ENCODE measurements at places on chromosomes 2 and 18.

DNA sequence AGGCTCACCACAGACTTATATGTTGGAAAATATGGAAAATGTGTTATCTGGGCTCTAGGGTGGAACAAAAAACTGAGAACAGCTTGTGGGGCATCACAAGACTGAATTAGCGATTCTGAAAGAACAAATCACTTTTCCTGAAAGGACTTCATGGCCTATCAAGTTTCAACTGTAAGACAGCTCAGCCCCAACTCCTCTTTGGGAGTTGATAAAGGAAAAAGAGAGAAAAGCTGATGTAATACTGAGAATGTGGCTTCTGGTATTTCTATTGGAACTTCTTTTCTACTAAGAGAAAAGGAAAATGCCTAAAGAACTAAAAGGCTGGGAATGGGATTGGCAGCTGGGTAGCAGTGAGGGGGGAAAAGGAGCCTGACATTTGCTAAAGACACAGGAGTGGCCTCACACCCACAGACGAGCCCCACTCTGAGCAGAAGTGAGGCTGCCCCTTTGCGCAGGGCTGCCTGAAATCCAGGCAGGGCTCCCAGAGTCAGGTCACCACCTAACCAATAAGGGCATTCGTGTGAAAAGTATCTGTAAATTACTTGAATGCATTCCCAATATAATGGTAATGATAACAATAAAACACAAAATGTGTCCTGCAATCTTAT, 75.6 kb downstream of the LRP2 start:
- no peak for DNase-seq

GRCh38 chr18:10476338-10476791, 21.9 kb downstream of the APCDD1 start:
- no peak for DNase-seq

- no peak for DNase-seq
These were observed 48.9 kb downstream of the PSMD14 start for GRCh38 chr2:161357097-161357496.

- no peak for DNase-seq
These were observed 7.0 kb upstream of the AOX1 start for GRCh38 chr2:200578778-200579177.

GRCh38 chr18:55321265-55322177, 266.5 kb downstream of the TCF4 start:
- peak; percentile 83 for DNase-seq

GRCh38 chr18:78010363-78010762, 760.7 kb downstream of the GALR1 start:
- DNase-seq, result no peak

- DNase-seq, result no peak
These were observed 201.0 kb downstream of the CAMKMT start for GRCh38 chr2:44562737-44563136.

DNA sequence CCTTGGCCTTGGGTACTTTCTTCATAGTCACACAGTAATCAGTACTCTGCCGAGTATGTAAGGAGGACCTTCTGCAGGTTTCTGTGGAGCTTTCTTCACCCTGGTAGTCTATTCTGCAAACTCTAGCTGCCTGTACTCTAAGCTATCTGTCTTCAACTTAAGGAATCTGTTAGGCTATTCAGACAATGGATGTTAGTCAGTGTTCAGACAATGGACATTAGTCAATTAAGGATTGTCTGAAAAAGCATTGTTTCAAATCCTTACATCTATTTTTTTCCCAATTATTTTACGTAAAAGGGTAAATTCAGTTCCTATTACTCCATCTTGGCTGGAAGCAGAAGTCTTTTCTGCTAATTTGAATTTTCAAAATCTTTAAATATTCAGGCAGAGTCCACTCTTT, 75.7 kb downstream of the WDR7 start:
- no peak for DNase-seq

- no peak for DNase-seq
These were observed 266.6 kb upstream of the SIX2 start for GRCh38 chr2:45275806-45276205.

- peak; percentile 94 for DNase-seq
These were observed at the start of gene RRM2 for GRCh38 chr2:10122500-10123280. TSS of gene RRM2 (plus strand) at chr2:10122739. CDS start at chr2:10122799, 60 bp downstream.

DNA sequence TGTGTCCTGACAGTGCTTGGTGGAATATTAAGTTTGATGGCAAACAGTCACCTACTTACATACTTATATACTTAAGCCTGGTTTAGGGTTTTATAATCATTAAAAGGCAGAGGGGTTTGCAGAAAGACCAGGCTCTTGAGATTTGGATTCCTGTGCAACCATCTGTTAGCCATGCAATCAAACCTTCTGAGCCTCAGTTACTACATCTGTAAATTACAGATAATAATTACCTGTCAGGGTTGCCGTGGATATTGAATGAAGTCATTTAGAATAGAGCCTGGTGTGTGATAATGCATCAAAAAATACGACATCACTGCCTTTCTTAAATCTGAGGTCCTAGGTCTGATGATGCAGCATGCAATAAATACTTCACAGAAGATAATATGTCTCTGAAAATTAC, 152.9 kb downstream of the ARHGAP28 start:
- peak; percentile 90 for DNase-seq

- DNase-seq, result no peak
These were observed 411 bp downstream of the RNASEH1 start for GRCh38 chr2:3557639-3558204.

DNA sequence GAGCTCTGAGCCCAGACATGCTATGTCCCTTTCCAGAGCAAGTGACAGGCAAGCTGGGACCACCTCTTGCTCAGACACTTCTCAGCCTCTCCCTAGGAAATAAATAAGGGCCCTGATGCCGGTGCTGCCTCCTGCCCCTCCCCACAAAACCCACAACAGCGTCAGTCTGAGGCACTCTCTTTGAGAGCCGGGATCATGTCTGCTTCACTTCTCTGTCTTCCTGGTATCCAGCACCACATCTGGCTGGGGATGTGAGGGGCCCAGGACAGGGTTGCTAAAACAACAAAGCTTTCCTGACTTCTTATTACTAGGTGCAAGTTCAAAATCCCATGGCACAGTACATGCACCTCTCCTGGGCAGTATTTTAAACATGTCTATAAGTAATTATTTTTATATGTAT, 103.9 kb upstream of the GLI2 start:
- no peak for DNase-seq

DNA sequence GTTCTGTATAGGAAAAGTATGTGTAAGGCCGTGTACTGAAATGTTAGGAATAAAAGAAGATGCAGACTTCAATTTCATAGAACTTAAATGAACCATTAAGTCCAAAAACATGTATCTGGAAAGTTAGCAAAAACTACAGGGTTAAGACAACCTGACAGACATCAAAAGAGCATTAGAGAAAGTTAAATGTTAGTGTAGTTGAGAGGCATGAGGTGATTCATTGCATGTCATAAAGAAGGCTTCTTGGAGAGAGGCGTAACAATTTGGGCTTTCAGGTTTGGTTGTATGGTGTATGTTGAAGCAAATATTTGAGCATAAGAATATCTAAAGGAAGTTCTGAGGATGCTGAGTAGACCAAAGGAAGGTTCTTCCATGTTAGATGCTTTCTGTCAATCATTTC, 6.3 kb downstream of the EPC2 start:
- no peak for DNase-seq

- DNase-seq, result no peak
These were observed 60.0 kb downstream of the CEP192 start for GRCh38 chr18:13051159-13051558.

All from NCI-H524 (cell line).